IgD-negative memory B cell (primary cell): ENCODE measurements at places on chromosomes 11 and 22. TPM values are rescaled to one million over a fixed set of nuclear protein-coding genes. Genes with fewer than 3 reads are reported as not detected.

HNRNPUL2 gene
- 2.8 TPM for polyA plus RNA-seq

VPREB3 gene
- polyA plus RNA-seq = 1,081 TPM

PATE4 gene
- polyA plus RNA-seq = not detected

SCGB1A1 gene
- polyA plus RNA-seq = not detected
